ENCODE measurements at places on chromosomes 2 and 18.

DNA sequence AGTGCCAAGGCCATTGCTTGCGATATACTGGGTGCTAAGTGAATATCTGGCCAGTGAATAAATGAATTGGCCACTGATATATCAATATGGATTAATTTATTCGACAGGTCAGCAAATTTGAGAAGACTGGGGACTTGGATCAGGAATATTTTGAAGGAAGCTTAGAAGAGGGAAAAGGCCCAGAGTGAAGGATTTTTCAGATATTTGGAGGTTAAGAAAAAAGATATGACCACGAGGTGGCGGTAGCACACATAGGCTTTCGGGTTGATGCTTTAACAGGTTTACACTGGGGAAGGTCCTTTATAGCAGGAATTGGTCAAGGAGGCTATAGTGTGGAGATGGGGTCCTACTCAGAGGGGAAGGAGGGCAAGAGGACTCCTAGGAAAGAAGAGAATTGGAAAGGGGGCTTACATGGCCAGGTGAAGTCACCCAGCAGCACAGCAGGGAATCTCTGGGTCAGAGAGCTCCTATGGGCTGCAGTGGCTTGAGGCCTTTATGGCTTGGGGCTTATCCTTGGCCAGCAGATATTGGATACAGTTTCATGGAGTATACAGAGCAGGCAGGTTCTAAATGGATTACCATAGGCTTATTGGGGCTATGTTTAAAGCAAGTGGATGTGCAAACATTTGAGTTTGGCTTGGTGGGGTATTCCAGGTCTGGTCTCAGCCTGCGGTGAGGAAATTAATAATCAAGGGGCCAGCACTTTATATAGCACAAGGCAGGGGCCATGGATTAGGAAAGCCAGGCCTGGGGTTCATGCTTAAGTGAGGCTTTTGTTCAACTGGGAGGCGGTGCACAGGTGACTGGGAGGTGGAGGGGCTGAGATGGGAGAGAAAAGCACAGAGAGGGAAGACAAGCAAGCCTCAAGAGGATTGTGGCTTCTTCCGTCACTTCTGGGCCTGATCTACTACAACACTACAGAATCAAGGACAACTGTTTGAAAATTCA is 9.7 kb downstream of the IL1RN start:
- no peak for DNase-seq

- DNase-seq, result no peak
These were observed 25.8 kb downstream of the CASP10 start for GRCh38 chr2:201208563-201209252.

DNA sequence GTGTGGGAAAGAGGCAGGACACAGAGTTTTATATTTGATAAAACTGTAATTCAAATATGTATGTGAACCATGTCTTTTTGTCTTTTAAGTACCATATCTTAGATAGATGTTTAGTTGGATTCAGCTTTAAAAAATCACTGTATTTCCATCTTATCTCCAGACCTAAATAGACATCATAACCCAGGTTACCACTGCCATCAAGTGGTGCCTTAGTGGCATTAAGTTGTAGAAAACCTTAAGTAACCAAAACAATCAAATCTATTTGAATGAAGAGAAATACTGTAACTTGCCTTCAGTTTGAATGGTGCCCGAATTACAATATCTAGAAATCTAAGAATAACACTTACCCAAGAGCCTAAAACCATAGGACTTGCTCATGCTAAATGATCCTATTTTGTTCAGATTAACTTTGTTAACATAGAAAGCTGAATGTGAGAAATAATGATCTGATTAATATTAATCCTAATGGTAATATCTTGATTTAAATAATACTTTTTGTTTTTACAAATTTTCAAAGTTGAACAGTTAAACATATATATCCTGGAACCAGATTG is 92.5 kb upstream of the MAP2 start:
- DNase-seq, result no peak

DNA sequence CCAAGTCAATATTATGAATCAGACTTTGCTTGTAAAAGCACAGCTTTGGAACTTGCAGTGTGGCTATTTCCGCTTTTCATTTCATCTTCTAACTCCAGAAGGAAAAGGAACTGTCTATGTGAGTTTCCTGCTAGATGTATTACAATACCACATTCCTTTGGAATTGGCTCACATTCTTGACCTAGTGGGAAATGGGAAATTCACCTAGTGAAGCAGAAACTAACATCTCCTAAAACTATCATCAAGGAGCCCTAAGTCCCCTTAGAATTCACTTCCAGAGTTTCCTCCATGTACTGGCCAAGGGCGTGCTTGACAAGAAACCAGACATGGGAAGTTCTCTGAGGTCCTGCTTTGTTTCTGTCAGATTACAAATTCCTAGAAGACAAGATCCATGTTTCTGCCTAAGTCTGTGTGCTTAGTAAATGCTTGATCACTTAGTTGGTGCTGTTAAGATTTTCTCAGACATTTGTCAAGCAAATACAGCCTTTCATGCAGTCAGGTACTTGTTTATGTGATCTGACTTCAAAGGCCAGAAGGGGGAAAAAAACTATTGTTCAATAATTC is 275.7 kb upstream of the FN1 start:
- DNase-seq, result no peak

DNA sequence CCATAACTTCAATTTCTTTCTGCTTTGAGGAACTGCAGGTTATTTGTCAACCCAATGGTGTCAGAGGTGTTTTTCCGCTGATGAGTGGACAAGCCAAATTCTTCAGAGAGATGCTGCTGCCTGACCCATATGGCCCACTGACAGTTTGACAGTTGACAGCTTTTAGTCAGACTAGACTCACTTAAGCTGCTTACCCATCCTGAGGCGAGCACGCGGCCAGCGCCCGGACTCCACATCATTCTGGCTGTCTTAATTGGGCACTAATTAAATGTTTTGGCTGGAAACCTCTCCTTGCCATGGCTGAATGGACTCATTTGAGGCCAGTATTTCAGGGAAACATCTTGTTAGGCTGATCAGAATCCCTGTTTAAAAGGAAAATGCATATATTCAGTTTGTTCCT is 316.1 kb upstream of the FANCL start:
- no peak for DNase-seq

DNA sequence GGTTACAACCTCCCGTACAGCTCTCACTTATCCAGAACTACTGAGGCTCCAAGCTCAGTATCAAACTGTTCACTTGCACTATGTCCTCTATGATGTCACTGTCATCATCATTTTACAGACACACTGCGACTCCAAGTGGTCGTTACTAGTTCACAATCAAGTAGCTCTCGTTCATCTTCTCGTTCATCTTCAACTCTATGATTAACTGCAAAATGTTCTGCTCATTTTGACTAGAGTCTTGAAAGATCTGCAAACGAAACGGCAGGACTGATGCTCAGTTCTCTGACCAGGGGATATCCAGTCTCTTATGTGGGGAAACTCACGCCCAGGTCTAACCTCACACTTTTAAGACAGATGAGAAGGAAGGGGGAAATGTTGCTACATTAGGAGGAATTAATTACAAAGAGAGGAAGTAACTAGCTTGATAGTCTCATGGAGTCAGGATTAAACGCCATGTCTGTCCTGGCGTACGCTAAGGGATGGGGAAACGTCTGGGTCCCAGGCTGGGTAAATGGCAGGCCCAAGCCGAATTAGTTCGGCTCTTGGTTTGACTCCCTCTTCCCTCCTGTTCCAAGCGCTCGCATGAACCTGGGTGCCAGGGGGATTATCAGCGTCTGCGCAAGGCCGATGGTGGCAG is 794 bp upstream of the CHCHD5 start:
- DNase-seq, result no peak

DNA sequence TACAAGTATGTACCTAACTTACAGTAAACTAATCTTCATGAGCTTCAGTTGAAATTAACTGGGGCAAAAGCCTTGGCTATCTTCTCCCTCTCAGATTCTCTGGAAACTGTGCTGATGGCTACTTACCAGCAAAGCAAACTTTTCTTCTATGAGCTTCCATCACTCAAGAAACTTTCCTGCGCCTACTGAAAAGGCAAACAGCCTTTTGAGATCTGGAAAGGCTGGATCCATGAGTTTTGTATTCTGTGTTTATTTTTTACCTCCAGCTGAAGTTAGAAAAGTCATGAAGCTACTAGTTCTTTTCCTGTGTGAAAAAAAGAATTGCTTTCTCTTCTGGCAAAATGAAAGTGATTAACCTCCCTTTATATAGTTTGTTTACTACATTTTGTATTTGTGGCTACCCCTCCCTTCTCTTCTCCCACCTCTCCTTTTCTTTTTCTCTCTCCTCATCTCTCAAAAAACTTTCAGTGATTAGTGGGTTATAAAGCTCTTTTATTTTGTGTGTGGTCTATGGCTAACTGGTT is 49.2 kb upstream of the RNF152 start:
- DNase-seq, result no peak

DNA sequence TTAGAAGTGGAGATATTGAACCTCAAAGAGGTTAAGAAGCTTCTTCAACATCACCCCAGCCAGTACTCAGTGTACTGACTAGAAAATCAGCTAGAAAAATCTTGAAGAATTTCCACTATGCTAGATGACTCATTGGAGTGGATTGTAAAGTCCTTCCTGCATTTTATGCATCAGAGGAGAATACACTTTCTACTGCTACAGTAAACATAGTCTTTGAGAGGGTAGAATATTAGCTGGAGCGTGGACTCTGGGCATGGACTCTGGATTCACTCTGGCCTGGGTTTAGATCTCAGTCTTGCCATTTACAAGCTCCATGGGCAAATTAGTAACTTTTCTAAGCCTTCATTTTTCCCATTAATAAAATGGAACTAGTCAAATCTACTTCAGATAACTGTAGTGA is 215.9 kb downstream of the IRS1 start:
- DNase-seq, result no peak
